ENCODE measurements at places on chromosomes 13 and 19.

GRCh38 chr13:113021811-113022210, 52.8 kb downstream of the MCF2L start:
- DNase-seq, result no peak

DNA sequence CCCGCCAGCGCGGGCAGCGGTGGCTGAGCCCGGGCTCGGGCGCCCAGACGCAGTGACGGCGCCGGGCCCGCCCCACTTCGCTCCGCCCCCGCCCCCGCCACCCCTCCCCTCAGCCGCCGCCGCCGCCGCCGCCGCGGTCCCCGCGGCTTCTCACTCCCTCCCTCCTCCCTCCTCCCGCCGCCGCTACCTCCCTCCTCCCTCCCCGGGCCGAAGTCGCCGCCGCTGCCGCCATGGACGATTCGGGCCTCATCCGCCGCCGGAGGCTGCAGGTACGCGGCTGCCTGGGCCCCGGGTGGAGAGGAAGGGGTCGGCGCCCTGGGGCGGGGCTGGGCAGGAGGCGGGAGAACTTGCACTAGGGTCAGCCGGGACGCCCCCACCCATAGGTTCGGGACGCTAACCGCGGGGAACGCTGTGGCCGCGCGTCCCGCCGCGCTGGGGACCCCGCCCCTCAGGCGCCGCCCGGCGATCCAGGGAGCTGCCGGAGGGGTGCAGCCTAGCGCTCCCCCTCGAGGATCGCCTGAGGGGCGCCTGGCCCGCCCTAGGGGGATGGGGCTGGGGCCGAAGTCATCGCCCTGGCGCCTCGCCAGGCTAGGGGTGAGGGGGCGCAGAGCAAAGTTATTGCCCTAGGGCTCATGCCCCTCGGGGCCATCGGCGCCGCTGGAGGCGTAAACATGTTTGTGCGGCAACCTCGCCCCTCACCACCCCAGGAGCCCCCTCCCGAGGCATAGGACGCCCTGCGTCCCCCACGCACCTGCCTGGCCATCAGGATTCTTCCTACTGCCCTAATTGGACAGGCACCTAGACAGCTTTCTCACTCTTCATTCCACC, 427 bp downstream of the RTBDN start:
- no peak for DNase-seq

GRCh38 chr13:103273825-103274224, 207.6 kb upstream of the SLC10A2 start:
- DNase-seq, result no peak

DNA sequence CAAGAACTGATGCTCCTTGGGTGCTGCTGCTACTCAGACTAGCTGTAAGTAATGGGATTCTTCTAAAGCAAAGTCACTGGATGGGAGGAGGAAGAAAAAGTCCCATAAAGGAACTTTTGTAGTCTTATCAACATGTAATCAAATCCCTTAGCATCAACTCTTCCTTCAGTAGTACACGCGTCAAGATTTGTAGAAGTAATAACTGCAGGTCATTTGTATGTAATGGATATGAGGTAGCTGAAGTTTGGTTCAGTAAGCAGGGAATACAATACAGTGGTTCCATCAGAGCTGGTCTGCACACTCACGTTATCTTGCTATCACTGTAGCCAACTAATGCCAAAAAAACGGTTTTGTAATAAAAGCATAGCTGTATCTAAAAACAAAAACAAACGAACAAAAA, 72.4 kb upstream of the ZDHHC20 start:
- no peak for DNase-seq

- no peak for DNase-seq
Observed at GRCh38 chr13:50948601-50949000, 39.0 kb downstream of the RNASEH2B start.

- DNase-seq, result no peak
Observed at GRCh38 chr19:50264483-50265186, 61.2 kb downstream of the MYH14 start.

DNA sequence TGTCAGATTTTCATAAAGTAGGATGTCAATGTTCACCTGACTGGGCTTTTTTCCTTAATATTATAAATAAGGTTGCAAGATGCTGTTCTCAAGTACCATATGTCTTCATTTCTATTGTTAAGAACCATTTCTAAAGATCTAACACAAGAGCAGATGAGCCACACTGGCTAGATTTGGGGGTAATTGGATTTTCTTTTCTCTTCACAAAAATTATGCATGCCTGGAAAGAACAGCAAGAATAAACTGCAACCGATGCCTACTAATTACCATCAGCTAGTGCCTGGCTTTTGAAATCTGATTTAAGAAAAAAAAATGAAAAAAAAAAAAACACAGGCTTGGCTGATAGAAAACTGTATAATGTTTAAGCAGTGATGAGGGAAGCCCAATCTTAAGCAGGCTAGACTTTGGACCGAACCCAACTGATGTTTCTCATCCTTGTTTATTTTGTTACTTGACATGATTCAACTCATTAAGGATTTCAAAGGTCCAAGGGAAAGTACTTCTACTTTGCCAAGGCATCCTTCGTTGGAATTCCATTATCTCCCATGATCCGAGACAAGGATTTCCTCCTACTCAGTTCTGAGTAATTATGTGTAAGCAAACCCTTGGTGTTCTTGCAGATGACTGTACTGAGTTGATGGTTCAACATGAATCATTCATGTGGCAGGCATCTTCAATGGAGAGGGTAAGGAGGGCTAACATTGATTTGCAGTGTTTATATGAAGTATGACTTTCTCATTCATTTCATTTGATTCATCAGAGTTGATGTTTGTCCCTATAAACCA, 300.5 kb downstream of the SPRY2 start:
- no peak for DNase-seq

GRCh38 chr13:98142380-98143156, at the start of gene FARP1:
TSS of gene FARP1 (plus strand) at chr13:98143094. CDS start at chr13:98213243, 70,149 bp downstream.
- DNase-seq, result no peak

DNA sequence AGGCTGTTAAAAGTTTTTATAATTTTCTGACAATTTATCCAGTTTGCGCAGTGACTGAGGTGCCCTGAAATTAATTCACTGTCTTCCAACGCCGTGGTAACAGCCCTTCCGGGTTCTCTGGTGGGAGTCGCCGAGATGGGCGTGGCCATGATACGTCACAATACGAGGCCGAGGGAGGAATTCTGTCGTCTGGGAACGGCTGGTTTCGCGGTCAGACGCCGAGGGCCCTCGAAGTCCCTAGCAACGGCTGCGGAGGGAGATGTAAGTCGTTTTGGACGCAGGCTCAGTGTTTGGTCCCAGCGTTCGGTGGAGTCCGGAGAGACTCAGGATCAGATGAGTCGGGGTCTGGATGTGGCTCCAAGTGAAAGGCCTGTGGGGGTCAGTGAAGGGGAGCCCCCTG, 21.7 kb downstream of the ZNF613 start:
- no peak for DNase-seq

GRCh38 chr13:30134578-30134977, 172.8 kb downstream of the KATNAL1 start:
- no peak for DNase-seq

- DNase-seq, result no peak
Observed at GRCh38 chr13:32314271-32315237, 609 bp downstream of the ZAR1L start.

DNA sequence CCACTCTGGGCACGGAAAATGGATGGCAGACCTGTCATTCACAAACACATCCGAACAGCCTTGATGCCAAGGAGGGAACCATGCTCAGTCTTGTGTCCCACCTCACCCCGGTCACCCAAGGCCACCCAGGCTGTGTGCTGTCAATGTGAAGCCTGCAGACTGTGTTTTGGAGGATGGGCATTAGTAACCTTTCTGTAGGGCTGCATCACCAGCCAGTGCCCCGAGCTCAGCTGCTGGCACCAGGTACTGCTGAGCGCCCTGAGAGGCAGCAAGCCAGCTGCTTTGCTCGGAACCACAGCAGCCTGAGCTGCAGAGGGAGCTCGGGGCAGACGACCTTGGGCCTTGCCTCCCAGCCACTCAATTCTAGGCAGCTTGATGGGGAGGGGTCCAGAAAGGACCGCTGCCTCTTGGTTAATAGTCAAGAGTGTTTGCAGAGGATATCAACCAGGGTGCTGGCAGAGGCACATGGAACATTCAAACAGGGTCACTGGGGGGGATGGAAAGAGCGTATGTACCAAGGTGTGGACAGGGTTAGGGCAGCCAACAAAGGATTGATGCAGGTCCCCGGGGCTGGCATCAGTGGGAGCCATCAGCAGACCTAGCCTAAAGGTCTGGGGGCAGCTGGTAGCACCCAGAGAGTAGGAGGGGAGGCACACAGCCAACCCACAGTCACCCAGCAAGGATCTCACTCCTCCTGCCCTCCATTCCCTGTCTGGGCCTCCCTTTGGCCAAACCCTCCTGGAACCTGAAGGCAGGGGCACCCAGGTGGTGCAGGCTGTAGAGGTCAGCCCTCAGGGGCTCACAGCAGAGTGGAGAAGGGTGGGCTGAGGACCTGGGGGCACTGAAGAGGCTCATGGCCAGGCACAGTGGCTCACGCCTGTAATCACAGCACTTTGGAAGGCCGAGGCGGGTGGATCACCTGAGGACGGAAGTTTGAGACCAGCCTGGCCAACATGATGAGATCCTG, 8.1 kb downstream of the VSTM2B start:
- DNase-seq, result no peak

- peak; percentile 73 for DNase-seq
Observed at GRCh38 chr19:45886427-45887199, 672 bp upstream of the IRF2BP1 start.

GRCh38 chr19:44303320-44303719, 1.5 kb downstream of the ZNF235 start:
- no peak for DNase-seq

GRCh38 chr19:398719-399118, 10.2 kb downstream of the C2CD4C start:
- DNase-seq, result no peak

DNA sequence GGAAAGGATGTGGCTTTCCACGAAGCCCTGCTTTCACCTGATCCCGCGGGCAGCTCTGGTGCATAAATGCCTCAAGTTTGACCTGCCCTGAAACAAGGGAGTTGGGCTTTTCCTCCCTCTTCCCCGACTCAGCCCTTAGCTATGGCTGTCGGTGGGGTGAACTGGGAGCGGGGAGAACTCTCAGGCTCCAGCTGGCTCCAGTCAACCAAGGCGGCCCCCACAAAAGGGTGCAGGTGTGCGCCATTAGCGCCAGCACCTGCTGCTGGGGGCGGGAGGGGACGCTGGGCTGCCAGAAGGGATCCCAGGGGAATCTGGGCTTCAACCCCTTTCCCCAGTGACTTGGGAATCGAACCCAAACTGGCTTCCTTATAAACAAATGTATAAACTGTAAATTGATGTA, 7.1 kb upstream of the DHRS12 start:
- no peak for DNase-seq

- DNase-seq, result no peak
Observed at GRCh38 chr19:3983936-3984583, 1.2 kb downstream of the EEF2 start.

- no peak for DNase-seq
Observed at GRCh38 chr13:32594157-32594738, 8.0 kb downstream of the PDS5B start.

DNA sequence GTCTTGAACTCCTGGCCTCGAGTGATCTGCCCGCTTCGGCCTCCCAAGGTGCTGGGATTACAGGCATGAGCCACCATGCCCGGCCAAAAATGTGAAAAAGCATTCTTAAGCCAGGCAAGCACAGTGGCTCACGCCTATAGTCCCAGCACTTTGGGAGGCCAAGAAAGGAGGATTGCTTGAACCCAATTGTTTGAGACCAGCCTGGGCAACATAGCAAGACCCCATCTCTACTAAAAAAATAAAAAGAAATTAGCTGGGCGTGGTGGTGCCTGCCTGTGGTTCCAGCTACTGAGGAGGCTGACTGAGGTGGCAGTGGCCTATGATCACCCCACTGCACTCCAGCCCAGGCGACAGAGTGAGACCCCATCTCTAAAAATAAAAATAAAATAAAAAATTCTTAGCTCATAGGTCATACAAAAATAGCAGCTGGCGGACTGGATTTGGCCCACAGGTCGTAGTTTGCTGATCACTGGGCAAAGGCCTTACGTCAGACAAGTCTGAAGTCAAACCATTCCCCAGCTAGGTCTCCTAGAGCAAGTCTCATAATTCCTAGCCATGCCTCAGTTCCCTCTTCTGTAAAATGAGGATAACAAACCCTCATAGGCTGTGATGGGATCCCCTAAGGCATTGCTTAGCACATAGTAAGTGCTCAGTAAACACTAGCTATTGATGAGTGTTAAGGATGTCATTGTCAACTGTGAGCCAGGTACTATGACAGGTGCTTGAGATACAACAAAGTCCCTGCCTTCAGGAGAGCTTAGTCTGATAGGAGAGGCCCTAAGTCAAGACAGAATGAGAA, 36.0 kb downstream of the INSR start:
- no peak for DNase-seq

GRCh38 chr13:49146950-49147355, 73.2 kb upstream of the MLNR start:
- DNase-seq, result no peak

DNA sequence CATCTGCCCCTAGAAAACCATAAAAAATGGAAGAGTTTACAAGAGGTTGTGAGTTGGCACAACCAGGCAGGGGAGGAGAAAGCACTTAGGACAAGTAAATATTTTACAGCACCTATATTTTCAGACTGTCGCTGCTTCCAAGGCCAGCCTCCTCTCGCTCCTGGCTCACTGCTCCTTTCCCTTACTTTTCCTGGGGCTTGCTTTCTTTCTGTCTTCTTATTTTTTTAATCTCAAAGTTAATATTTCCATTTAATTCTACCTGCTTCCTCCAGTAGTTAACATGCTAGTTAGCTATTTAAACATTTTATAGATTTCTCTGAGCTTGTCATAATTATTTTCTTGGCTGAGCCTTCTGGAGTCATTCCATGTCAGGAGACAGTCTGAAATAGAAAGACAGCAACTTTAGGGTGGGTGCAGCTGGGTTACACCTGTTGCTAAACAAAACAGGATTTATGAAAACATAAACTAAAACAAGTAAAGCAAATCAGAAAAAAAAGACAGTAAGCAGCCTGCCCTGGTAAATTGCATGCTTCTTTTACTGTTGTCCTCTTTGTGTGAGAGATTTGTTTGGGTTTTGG, 330.1 kb downstream of the DLEU7 start:
- no peak for DNase-seq

DNA sequence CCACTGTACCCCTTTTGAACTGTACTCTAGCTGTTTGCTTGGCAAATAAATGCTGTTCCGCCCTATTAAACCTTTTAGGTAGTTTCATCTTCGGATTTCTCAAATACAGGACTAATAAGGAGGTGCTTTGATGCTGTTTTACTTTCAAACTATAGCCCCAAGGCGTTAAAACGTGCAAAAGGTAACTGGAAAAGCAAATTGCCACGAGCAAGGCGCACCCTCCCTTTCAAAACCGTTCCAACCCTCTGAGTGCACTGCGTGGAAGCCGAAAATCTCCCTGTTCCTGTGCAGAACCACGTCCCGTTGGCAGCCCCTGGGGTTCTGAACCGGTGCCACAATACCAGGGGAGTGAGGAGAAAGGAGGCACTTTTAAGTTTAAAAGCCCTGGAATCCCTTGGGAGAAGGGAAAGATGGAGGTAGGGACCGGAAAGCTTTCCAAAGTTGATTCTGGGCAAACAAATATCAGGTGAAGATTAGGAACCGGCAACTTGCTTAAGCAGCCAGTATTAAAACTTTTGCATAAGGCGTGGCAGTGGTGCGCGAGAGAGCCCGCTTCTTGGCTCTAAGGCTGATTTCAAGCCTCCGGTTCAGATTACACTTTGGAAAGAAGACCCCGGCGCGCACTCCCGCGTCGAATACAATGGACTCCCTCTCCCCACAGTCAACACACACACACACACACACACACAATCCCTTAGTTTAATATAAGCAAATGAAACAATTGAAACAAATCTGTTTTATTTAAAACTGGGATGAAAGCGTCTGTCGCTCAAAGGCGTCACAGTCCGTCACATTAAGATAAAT, 9.5 kb downstream of the POU4F1 start:
- no peak for DNase-seq

All from stimulated activated CD4-positive, alpha-beta T cell treated with anti-CD3 and anti-CD28 coated beads, Interleukin-1b, Interleukin-23, amount 100 ng/mL, for 1 hour (primary cell).